MG63 (cell line): ENCODE measurements at places on chromosomes 6 and 20. TPM values are rescaled to one million over a fixed set of nuclear protein-coding genes. Genes with fewer than 3 reads are reported as not detected.
A peak's percentile ranks its signal among the peaks of the same experiment; 100 is the strongest.

DNA sequence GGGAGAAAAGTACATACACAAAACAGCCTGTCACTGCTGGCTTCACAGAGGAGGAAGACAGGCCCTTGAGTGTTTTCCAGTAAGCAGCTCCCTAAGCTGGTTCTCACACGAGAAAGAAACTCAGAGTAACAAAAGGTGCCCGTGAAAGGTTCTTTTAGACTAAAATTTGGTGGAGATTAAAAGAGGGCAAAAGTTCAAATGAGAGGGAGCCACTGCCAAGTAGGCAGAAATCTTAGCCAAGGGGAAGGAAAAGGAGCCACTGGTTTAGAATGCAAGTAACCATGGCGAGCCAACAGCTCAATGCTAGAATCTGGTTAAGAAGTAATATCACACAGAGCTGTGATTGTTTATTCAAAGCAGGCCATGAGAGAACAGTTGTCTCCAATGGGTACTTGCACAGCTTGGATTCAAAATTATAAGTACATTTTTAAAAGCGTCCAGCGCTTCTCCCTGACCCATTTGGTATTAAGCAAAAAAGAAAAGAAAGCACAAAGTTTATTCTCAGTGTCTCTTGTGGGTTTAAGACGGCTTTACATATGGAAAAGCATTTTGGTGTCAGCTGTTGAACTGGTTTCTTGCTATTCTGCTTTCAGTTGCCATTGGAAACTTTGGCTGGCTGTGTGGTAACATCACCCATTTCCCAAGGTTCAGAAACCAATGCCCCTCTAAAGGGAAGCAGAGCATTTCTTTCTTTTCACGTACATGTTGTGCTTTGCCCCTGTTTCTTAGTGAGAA lies 648.5 kb downstream of the RNF144B start:
- no peak for DNase-seq

DNA sequence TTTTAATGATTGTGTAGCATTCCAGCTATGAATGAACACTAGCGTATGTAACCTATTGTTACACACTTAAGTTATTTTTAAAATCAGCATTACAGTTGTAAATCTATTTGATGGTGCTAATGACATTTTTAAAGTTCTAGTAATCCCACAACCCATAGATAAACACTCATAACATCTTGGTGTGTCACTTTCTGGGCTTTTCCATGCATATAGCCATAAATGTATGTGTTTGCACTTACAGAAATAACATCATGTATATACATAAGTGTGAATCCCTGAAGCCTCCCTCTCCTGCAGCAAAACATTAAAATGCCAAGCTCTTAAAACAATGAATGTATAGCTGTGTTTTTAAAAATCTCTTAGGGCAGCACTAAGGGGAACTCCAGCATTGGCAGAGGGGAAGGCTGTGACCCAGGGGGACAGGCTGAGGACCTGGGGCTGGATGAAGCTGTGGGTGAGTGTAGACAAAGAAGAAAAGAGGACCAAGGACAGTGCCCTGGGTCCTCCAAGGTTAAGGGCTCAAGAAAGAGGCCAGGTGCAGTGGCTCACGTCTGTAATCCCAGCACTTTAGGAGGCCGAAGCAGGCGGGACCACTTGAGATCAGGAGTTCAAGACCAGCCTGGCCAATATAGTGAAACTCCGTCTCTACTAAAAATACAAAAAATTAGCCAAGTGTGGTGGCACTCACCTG lies 929 bp upstream of the CENPB start:
- no peak for DNase-seq

DNA sequence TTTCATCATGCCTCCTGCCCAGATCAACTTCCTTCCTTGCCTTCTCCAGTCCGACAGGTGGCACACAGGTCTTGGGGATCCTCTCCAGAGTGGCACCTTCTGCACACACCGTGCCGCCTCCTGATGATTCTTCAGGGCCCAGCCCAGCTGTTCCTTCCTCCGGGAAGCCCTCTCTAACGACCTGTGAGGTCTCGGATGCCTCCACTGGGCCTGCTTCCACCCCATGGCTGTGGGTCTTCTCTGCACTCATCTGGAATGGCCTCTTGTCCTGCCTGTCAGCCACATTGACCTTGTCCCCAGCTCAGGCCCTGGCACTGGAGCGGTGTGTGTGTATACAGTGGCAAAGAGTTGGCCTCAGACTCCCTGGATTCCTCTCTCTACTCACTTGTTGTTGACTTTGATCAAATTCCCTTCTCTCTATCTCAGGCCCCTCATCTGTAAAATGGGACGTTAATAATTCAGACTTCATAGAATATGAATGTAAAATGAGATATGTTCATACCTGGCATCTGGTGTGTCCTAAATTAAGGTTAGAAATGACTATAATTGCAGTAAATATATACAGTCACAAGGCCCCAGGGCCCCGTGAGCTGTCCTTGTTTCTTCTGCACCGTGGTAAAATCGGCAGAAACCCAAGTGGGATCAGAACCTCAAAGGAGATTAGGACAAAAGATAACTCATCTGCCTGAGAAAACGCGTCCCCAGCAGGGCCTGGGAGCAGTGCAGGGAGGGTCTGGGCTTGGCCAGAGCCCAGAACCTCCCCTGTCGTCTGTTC lies 1.5 kb downstream of the FAM210B start:
- DNase-seq, result no peak

DNA sequence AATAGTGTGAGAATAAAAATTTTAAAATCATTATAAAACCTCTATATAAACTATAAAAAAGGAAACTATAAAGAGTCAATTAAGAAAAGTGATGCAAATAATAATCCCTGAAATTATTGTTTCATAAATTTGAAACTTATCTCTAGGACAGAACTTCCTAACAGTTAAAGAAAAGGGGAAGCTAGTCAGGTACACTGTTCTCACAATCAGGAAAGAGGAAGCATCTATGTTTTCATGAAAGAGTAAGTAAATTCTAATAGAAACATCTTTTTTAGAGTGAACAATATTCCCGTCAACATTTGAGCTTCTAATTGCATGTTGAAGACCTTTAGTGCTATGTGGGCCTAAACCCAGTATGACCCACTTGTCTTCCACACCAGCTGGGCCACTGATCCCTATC lies 1.2 kb upstream of the ADGRF1 start:
- no peak for DNase-seq

PAK5 gene
- total RNA-seq, result not detected in 2 replicates

- DNase-seq, result no peak
Measured at GRCh38 chr6:158439255-158439654, 120.6 kb upstream of the TMEM181 start.

- DNase-seq, result no peak
Measured at GRCh38 chr6:14147891-14148290, 30.3 kb downstream of the CD83 start.

DNA sequence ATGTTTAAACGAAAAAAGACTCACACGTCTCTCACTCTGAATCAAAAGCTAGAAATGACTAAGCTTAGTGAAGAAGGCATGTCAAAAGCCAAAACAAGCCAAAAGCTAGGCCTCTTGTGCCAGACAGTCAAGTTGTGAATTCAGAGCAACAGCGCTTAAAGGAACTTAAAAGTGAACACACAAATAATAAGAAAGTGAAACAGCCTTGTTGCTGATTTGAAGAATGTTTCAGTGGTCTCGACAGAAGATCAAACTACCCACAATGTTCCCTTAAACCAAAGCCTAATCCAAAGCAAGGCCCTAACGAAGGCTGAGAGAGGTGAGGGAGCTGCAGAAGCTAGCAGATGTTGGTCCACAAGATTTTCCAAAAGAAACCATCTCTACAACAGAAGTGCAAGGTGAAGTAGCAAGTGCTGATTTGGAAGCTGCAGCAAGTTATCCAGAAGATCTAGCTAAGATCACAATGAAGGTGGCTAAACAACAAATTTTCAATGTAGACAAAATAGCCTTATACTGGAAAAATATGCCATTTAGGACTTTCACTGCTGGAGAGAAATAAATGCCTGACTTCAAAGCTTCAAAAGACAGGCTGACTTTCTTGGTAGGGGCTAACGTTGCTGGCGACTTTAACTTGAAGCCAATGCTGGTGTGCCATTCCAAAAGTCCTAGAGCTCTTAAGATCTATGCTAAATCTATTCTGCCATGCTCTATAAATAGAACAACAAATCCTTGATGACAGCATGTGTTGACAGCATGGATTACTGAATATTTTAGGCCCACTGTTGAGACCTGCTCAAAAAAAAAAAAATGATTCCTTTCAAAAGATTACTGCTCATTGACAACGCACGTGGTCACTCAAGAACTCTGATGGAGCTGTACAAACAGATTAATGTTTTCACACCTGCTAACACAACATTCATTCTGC lies 40.3 kb downstream of the SEC63 start:
- no peak for DNase-seq

DNA sequence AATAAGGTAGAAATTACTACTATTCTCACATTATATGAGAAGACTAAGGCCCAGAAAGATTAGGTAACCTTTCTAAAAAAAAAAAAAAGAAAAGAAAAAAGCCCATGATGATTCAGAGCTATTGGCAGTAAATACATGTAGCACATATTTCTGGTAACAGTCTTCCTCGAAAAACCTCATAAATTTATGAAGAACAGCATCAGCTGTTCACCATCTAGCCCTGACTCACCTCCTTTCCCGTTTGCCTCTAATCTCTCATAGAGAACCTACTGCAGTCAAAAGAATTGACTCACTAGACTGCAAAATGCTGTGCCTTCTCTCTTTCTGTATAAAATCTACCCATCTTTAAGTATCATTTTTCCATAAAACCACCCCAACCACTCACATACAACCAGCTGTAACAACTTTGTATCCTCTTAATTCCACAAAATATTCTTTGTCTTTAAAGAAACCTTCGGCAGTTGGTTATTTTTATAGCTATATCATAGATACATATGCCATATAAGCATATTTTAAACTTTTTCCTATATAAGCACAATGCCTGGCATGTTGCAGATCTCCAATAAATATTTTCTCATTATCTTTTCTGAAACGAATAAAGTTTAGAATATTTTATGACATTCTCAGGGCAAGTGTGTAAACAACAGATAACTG lies 152.7 kb upstream of the ENPP5 start:
- peak; percentile 62 for DNase-seq

GRCh38 chr6:57283106-57283505 lies 34.3 kb upstream of the PRIM2 start:
- DNase-seq, result no peak
